ENCODE measurements at places on chromosomes 3 and 15.

- DNase-seq = peak; percentile 58
These were observed 2.8 kb downstream of the CHD2 start for GRCh38 chr15:92902737-92903593.

DNA sequence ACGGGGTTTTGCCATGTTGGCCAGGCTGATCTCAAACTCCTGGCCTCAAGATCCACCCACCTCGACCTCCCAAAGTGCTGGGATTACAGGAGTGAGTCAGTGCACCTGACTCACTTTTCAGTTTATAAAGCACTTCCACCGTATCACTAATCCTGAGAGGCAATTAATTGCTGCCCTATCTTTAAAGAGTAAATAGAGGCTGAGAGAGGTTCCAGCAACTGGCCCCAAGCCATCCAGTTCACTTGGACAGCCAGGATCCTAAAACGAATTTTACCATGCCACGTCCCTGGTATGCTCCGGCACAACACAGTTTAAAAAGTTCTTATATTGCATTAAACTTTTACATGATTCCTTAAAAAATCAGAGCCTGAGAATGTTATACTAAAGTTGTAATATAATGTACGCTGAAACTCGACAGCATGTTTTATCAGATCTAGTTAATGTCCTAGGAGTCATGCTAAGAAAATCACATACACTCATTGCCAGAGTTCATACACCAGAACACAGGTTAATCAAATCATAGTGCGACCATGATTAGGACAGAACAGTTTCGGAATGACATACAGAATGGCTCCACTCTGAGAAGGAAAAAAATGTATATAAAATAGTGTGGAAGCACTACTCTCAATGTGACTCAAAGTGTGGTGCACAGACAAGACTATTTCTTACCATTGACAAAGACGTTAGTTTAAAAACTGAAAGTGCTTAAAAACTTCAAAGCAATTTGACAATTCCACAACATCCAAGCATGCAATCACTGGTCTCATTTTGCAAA lies 125.4 kb downstream of the ULK4 start:
- DNase-seq = no peak

DNA sequence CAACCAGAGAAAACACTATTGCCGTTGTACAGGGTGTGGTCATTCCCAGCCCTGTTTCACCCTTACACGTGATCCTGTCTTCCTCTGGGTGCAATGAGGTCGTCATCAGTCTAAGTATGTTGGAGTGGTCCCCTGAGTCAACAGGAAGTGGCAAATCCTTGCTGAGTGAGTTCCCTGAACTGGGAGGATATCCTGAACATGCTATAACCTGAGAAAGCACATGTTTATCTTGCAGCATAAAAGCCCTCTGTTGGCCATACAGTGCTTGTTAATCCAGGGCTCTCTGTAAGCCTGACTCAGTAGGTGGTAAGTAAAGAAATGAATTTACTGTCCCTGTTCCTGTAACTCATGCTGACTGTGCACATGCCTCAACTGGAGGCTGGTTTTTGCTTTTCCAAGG lies 477.8 kb upstream of the RGMA start:
- no peak for DNase-seq

GRCh38 chr3:148319161-148319915 lies 378.4 kb upstream of the AGTR1 start:
- peak; percentile 88 for DNase-seq

DNA sequence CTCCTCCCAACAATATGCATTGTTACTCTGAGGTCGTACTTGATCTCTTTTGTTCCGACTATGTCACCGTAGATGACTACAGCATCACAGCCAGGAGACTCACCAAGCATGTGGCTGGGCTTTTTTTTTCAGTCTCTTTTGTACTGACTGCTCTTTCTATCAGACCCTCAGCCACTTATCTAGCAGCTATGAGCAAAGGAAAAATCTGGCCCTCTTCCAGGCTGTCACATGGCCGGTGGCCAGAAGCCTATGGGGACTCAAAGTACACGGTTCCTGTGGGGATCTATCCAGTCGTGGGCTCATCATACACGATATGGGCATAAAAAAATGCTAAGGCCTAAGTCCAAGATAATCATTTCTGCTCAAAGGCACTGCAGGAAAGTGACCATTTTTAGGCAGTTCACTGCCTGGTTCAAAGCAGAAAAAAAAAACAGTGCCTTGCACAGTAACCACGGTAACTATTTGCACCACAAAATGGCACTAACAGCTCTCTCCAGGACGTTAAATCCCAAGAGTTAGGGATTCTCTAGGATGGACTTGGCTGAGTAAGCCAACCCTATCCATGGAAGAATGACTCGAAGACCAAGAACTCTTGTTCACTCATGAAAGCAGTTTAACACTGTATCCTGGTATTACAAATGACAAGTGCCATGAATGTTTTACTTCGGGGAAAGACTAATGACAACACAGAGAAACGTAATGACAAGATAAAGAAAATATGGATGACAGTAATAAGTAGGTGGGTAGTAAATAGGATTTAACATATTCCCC lies 50.3 kb downstream of the SHQ1 start:
- DNase-seq = no peak

GRCh38 chr3:42270561-42270960 lies 4.6 kb upstream of the CCK start:
- no peak for DNase-seq

DNA sequence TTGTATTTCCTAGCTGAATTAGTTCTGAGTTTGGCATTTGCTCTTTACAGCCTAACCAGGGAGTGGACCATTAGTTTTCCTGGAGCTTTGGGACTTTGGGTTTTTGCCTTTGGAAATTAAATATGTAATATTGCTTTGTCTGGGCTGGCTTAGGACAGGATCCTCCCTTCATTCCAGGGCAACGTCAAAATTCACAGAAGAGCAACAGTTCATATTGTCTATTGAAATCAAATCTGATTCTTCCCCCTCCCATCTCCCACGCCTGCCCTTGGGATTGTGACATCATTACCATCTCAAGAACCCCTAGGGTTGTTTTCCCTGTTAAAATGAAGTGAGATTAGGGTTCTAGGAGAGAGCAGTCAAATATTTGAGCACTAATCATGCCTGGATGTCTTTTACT lies 194.1 kb downstream of the ROBO2 start:
- DNase-seq = no peak

- peak; percentile 89 for DNase-seq
These were observed 129.3 kb upstream of the IGF1R start for GRCh38 chr15:98518823-98519561.

DNA sequence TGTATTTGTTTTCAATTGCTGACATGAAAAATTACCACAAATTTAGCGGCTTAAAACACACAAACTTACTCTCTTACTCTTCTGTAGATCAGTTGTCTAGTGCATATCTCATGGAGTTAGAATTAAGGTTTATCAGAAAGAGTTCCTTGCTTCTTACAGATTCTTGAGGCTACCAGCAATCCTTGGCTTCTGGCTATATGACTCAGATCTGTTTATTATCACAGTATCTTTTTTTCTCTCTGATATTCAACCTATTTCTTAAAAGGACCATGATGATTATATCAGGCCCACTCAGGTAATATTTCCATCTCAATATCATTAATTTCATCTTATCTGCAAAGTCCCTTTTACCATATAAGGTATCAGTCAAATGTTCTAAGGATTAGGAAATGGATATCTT lies 263.5 kb upstream of the BCHE start:
- DNase-seq = no peak

DNA sequence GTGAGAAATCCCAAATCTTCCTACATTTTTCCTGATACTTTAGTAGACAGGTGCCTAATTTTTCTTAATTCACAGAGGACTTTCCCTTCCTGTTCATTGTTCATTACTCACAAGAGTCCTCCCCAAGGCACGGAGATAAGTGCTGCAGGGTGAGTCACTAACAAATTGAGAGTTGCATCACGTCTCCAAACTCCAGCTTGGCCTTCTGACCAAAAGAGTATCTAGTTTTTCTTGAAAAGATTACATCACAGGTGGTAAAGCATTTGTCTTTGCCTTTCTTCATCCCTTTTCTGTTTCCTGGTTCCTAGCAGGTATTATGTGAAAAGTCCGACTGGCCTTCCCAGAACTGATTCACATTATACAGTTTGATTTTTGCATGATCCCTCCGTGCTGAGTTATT lies 24.9 kb upstream of the RASGRP1 start:
- peak; percentile 65 for DNase-seq

DNA sequence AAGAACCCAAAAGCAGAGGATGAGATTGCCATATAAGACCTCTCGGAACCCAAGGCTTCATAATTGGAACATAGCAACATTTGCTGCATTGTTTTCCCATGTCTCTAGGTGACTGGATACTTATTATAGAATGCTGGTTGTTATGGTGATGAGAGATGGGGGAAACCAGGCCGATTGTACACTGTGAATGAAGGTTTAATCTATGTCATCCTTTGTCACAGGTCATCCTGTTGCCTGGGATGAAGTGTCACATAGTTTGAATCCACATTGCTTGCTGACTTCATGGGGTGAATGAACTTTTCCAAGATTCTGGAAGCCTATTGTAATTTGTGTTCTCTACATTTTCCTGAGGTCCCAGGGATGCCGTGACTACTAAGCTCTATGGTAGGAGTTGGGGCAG lies 41.8 kb downstream of the CLEC3B start:
- DNase-seq = no peak

- peak; percentile 58 for DNase-seq
These were observed 11.1 kb downstream of the RYK start for GRCh38 chr3:134239538-134239937.

DNA sequence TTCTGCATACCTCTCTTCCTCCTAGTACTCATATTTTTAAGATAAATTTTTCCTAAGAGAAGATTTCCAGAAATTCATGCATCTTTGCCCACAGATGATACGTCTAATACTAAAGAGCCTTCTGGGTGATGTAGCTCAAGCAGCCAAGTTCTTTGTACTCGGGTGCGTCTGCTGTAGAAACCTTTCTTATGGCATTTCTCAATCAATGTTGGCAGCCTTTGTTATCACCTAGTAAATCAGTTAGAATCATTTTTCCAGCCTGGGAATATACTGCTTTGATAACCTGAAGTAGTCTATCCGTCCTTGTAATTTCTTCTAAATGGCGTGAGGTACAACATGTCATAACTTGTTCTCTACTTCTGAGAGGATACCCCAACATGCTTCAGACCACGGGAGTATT lies 104.5 kb downstream of the GOLIM4 start:
- DNase-seq = no peak

DNA sequence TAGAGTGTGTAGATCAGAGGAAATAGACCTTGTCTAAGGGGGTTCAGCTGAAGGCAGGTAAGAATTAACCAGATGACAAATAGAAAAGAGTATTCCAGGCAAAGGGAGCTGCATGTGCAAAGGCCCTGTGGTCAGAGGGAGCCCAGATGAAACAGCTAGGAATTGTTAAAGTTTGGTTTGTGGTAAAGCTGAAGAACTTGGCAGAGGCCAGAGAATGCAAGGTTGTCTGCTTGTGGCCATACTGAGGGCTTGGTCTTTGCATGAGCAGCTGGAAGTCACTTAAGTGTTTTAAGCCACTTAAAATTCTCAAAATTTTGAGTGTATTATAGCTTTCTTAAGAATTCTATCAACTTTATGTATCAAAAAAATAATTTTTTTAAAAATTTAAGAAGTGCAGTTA lies 116.5 kb downstream of the NEK10 start:
- DNase-seq = no peak

DNA sequence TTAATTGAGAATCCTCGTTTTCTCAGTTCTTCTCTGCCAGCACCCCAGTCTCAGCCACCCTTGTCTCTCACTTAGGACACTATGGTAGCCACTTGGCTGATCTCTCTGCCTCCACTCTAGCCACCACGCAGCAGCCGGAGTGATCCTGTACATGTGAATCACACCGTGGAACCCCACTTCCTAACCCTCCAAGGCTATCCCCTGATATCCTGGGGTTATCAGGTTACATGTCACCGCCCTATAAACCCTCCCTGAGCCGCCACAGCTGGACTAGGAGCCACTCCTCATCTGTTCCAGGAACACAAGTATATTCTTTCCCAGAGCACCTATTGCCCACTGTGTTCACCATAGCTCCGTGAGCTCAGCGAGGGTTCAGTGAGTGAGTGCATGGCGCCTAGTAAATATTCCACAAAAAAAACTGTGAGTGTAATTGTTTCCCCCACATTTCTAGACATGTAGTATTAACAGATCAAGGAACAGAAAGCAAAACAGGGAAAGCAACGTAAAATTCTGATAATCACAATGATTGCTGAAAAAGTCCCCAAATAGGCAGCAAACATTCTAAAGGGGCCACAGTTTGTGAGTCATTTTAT lies 661 bp upstream of the PARP14 start:
- DNase-seq = peak; percentile 57

GRCh38 chr3:105222568-105223093 lies 144.1 kb upstream of the ALCAM start:
- no peak for DNase-seq

GRCh38 chr3:56251343-56251945 lies 216.8 kb downstream of the ERC2 start:
- DNase-seq = peak; percentile 64

DNA sequence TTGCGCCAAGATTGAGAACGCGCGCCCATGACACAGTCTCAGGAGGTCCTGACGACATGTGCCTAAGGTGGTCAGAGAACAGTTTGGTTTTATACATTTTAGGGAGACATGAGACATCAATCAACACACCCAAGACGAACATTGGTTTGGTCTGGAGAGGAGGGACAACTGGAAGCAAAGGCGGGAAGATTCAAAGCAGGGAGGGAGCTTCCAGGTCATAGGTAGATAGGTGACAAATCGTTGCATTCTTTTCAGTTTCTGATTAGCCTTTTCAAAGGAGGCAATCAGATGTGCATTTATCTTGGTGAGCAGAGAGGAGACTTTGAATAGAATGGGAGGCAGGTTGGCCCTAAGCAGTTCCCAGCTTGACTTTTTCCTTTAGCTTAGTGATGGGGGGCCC lies 828.4 kb upstream of the DPPA4 start:
- no peak for DNase-seq

- no peak for DNase-seq
These were observed 115.9 kb downstream of the ASB7 start for GRCh38 chr15:100718075-100718980.

DNA sequence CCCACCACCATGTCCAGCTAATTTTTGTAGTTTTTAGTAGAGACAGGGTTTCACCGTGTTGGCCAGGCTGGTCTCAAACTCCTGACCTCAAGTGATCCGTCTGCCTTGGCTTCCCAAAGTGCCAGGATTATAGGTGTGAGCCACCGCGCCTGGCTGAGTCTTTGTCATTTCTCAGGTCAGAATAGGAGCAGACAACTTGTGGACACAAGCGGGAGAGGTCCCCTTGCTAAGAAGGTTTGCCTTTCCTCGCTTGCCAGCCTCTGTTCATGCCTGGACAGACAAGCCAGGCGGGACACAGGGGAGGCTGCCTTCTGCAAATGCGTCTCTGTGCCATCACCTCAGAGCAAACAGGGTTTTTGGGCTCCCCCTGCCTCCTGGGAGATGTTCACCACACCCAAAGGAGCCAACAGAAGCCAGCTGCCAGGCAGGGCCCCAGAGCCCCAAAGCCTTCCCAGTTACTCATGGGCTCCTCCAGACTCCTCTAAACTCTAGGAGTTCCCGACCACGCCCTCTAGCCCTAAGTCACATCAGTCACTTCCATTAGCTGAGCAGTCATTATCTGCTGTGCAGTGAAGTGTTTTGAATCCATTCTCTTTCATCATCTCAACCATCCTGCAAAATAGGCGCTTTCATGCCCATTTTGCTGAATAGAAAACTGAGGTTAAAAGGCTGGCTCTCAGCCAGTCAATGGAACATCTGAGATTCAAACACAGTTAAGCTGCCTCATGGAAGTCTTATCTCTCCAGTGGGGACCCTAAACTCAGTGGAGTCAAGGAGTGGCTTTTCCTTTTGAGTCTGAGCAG lies 245.0 kb downstream of the UACA start:
- DNase-seq = no peak

Measured in suppressor macrophage treated with lipopolysaccharide for 4 hours (primary cell).